ENCODE measurements at places on chromosomes 7 and 10.

- no peak for DNase-seq
Observed at GRCh38 chr7:112134039-112134438, 72.2 kb downstream of the DOCK4 start.

DNA sequence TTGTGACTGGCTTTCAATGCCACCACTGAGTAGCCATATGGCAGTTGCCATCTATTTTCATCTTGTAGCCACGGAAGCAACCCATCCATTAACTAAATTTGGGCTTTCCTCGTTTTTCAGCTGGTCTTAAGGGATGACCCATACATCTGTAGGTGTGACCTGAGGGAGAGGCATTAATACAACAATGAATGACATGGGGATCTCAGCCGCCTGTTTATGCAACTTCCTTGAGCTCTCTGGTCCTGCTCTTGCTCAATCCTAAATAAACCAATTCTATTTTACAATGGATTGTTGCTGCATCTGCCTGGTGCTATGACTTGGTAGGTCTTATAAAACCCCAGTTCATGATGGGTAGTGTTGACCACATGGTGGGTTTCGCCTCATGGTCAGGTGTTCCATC, 21.9 kb upstream of the ADAM22 start:
- no peak for DNase-seq

GRCh38 chr10:12556039-12556438, 206.7 kb downstream of the CAMK1D start:
- no peak for DNase-seq

GRCh38 chr7:151129117-151129959, 38.2 kb downstream of the GBX1 start:
- no peak for DNase-seq

DNA sequence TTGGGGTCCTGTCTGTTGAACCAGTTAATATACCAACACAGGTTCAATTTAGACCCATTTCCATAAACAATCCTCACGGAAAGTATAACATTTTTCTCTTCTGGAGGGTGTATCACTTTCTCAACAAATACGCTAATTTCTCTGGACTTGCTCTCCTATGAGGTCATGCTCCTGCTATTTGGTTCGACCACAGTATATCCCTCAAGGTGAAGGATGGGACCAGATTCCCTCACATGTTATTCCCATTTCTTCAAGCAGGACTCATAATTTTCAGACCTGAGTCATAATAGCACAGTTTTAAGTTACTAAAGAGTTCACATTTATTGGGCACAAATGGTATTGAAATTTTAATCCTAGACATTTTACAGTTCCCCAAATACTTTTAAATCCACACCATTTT, 57.2 kb downstream of the ADAM12 start:
- DNase-seq, result no peak

GRCh38 chr10:78784546-78784945, 284.2 kb upstream of the ZMIZ1 start:
- no peak for DNase-seq

GRCh38 chr7:101166909-101167644, 1.7 kb upstream of the VGF start:
- DNase-seq, result no peak

DNA sequence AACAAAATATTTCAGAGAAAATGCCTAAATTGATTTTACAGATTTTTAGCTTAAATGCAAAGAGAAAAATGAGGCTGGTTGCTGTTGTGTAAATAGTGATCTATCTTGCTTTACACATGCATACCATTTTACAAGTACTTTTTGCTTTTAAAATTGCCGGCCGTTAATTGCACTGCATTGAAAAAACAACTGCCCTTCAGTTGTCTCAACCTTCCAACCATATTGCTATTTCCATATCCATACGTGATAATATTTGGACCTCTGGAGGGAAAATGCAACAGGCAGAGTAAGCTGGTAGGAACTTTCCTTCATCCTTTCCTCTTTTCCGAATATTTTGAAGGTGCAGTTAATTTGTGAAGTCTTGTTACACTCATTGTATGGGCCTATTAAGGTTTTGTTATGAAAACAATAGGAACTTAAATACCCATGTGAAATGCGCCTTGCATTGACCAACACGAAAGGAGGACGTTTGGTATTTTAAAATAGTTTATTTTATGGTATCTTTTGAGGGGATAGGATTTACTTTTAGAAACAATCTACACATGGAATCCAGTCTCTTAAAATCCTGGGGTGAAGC, 11.3 kb downstream of the BMI1 start:
- no peak for DNase-seq

GRCh38 chr10:102003541-102003940, 52.4 kb downstream of the ARMH3 start:
- DNase-seq, result peak; percentile 26

GRCh38 chr7:127257086-127257485, 4.3 kb upstream of the GRM8 start:
- no peak for DNase-seq
